Left renal pelvis (tissue), 4 donors: ENCODE measurements at places on chromosomes 11 and 22. TPM values are rescaled to one million over a fixed set of nuclear protein-coding genes. Genes with fewer than 3 reads are reported as not detected.

Gene CRYBB2
- 0.89 TPM for polyA plus RNA-seq

Gene VSIG2
- 7.2 TPM for polyA plus RNA-seq

Gene TRPM5
- polyA plus RNA-seq, result 0.61 TPM

DNA sequence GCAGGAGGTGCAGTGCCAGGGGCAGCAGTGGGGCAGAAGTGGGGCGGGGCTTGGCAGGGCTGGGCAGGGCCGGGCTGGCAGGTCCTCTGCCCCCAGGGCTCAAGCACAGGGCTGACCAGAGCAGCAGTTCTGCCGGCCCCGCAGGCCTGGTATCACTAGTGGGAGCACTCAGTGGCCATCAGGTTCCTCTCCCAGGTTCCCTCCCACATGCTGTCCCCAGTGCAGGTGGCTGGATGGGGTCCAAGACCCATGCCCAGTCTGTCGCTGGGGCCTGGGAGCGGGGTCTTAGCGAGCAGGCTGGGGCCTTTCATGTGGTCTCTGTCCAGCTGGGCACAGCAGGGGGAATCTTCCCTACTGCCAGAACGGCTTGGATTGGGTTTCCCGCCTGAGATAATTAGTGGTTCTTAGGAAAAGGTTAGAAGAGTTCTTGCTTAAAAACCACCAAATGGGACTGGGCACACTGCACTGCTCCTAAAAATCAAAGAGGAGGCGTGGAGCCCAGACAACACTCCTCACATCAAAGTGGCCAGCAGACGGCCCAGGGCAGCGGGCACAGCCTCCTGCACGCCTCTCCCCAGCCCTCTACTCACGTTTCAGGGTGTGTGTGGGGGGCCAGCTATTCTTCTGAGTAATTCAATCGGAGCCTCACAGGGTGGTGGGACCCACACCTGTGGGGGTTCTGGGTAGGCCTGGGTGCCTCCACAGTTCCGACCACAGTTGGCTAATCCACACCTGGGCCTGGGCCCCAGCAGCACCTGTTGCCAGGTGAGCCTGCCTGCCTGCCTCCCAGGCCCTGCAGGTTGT is 45.6 kb downstream of the TPCN2 start:
- DNase-seq, result no peak

- no peak for DNase-seq
Observed at GRCh38 chr22:39928536-39929520, 27.9 kb downstream of the GRAP2 start.

GRCh38 chr11:47510209-47510608 is 42.7 kb downstream of the CELF1 start:
- no peak for DNase-seq

- DNase-seq, result no peak
Observed at GRCh38 chr11:123392431-123392830, 37.6 kb upstream of the GRAMD1B start.

DNA sequence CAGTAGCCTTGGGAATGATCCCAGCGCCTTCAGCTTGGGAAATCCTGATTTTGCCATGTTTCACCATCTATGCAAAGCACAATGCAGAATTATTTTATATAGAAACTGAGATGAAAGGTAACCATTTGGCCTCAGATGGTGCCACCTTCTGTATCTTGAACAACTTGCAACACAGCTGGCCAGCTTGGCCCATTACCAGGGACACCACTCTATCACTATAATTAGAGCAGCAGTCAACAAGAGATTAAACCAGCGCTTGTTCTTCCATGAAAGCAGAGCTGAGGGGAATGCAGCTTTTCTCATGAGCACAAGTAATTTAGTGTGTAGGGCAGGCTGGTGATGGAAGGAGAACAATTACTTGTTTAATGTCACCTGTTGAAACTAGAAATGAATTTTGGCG is 6.7 kb upstream of the ZDHHC13 start:
- no peak for DNase-seq
